Stimulated activated CD8-positive, alpha-beta memory T cell treated with anti-CD3 and anti-CD28 coated beads, Interleukin-4, amount 100 ng/mL, for 4 hours (primary cell): ENCODE measurements at places on chromosomes 3 and 15.

DNA sequence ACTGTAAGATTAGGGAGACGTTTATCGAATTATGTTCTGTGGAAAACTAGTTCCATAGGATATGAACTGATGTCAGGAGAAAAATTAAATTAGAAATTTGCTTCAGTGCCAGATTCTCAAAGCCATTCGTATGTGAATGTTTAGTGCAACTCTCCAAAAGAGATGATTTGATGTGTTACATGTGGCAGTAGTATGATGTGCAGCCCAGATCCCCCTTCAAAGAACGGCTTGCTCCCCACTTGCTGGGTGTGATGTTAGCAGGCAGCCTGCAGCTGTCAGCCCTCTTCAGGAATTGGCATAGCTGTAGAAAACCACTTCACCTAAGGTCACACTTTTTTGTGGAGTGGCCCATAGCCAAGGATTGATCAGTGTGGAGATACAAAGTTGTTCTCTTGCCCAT, 127.0 kb upstream of the CCDC54 start:
- no peak for DNase-seq

DNA sequence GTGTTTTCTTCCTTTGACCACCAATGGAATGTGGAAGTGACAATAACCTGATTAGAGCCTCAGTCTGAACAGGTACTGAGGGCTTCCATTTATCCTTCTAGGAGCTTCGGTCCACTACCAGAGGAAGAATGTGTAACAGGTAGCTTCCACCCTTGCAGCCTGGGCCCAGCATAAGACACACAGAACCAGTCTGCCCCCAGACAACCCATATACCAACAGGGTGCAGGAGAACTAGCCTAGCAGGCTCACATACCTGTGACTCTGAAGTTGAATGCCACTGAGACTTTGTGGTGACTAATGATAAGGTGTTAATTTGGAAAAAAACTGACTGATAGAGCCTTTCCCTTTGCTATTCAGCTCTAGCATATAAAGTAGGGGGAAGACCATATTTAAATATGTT, 166.2 kb downstream of the NEK10 start:
- DNase-seq, result no peak

DNA sequence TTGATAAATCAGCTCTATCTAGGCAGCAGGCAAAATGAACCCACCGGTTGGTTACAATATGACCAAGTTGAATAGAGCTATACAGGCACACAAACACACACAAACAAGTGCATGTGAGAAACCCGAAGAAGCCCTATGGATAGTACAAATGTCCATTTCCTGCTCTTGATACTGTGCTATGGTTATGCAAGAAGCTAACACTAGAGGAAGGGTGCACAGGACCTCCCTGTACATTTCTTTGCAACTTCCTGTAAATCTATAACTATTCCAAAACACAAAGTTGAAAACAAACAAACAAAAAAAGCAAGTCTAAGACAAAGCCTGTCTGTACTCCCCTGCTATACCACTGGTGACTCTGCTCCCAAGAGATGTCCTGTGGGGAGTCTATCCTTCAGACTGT, 8.2 kb upstream of the FAM240A start:
- DNase-seq, result no peak

DNA sequence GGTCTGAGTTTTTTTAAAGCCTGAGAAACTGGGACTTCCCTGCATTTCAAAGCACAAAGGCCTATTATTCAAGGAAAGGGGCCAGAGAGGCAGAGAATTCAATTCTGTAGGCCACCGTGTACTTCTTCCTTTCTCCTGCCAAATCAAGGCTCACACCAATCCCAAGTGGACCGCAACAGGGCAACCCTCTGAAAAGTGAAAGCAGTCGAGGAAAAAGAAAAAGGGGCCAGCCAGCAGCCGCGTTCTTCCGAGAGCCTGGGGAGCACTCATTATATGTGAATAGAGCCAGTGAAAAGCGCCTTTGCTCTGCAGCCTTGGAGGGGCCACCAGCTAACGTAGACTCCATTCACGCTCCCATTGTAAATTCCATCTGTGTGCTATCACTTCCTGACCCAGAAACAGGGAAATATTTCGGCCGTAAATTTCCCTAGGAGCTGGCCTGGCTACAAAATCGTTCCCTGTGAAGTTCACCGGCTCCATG, 45.9 kb upstream of the THUMPD3 start:
- DNase-seq, result no peak

- DNase-seq, result no peak
Observed at GRCh38 chr15:94225616-94226015, 5.7 kb upstream of the MCTP2 start.

GRCh38 chr3:184561061-184561912, at the start of gene EPHB3:
TSS of gene EPHB3 (plus strand) at chr3:184561785. CDS start at chr3:184562236, 451 bp downstream.
- peak; percentile 74 for DNase-seq

GRCh38 chr15:58608129-58608590, 141.3 kb downstream of the ADAM10 start:
- no peak for DNase-seq

GRCh38 chr15:45637552-45638033, 2.8 kb downstream of the SQOR start:
- peak; percentile 15 for DNase-seq

- no peak for DNase-seq
Observed at GRCh38 chr3:38163117-38163840, 2.1 kb upstream of the OXSR1 start.
